ENCODE measurements at places on chromosomes 11 and 22. TPM values are rescaled to one million over a fixed set of nuclear protein-coding genes. Genes with fewer than 3 reads are reported as not detected.

The ENTHD1 gene
- total RNA-seq = not detected

The SAA4 gene
- not detected for total RNA-seq

The EIF3D gene
- total RNA-seq = 320 TPM

The UBQLN3 gene
- total RNA-seq = not detected

The LMO2 gene
- total RNA-seq = 1.4 TPM

The CDC45 gene
- total RNA-seq = 58.0 TPM

The ABCC8 gene
- not detected for total RNA-seq

The NPAT gene
- 9.3 TPM for total RNA-seq

The KDM4D gene
- total RNA-seq = 0.81 TPM

The MS4A6A gene
- total RNA-seq = not detected

The RIBC2 gene
- not detected for total RNA-seq

The CRYBB3 gene
- total RNA-seq = not detected

The NRIP3 gene
- 28.7 TPM for total RNA-seq

The OR10A2 gene
- total RNA-seq = not detected

The ACR gene
- not detected for total RNA-seq

The SCT gene
- total RNA-seq = not detected

The GLYATL1 gene
- total RNA-seq = 1.5 TPM

The SCGB1A1 gene
- not detected for total RNA-seq

All from H4 (cell line).